ENCODE measurements at places on chromosomes 16 and 17.

DNA sequence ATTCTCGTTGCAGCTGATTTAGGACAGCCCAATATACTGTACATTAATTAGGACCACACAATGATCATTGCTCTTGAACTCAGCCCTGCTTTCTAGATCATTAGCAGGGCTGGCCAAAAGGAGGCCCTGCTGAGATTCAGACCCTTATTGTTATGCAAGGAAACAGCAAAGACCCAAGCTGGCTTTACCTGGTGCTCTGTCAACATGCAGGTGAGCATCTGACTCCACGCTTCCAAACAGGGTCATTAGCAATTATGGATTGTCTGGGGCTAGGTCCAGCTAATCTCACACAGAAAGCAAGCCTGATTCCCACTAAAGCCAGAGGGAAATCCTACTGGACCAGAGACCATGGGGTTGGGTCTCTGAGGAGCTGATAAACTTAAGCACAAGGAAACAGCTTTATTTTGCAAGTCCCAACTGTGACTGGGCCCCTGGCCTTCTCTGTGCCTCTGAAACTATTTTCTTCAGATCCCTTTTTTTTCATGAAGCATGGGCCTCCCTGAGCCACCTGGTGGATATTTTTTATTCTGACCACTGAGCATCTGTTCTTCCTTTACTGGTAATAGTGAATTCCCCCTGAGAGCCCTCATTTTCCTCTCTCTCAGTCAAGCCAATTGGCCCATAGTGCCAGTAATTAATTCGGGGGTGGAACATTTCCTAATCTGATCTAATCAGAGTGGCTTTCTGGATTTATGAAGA lies 236.1 kb downstream of the GRIN2A start:
- DNase-seq, result no peak

DNA sequence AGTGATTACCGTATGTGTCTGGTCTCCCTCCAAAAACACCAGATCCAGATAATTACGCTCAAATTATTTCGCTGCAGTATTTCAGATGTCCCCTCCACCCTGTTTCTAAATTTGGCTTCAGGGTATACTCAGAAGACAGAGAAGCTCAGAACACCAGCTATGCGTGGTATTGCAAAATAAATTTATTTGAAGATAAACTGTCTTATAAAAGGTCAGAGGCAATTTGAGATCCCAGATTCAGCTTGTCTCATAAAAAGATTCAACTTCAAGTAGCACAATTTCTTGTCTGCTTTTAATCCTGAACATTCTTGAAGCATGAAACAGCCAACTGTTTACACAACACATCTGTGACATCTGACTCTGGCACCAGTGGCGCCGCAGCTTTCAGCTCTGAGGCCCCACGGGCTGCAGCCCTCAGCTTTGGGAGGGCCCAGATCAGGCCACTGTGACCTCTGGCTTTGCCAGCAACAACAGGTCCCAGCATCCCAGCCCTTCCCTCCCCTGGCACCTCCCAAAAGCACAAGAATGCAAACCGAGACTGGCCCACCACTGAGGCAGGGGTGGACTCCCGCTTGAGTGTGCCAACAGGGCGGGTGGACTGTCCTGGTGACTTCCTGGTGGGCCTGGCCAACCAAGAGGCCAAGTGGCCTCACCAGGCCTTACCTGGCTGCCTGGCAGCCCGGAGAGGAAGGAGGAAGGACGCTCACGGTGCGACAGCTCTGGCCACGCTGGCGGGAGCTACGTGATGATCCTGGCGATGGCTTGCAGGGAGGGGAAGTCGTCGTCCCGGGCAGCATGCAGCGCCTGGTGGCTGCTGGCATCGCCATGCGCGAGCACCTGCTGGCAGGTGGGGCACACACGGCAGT lies 8.0 kb downstream of the SYNGR3 start:
- no peak for DNase-seq

DNA sequence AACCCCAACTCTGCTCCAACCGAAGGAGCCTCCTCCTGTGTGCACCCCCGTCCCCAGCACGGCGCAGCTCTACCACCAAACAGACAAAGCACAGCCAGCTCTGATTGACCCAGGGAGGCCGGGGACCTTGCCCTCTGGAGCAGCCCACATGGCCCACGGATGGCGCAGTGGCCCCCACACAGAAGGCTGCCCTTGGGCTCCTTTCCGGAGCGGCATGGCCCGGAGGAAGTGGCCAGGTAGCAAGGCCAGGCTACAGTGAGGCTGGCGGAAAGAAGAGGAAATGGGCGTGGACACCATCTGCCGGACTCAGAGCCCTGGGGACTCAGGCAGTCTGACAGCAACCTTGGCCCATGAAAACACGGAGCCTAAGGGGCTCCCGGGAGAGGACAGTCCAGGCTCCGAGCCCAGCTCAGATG lies 19.9 kb upstream of the ZC3H18 start:
- DNase-seq, result no peak

- DNase-seq, result no peak
These were observed 2.8 kb upstream of the PPP1R27 start for GRCh38 chr17:81837641-81838040.

- DNase-seq, result no peak
These were observed 2.5 kb downstream of the TUBB3 start for GRCh38 chr16:89925596-89926079.

GRCh38 chr17:50889528-50890118 lies 23.5 kb upstream of the TOB1 start:
- DNase-seq, result peak; percentile 54

Measured in hepatocyte (in vitro differentiated cells).